Epithelial cell of prostate (primary cell): ENCODE measurements at places on chromosomes 5 and 9.

- no peak for DNase-seq
Observed at GRCh38 chr5:175215906-175216305, 228.1 kb downstream of the DRD1 start.

- no peak for DNase-seq
Observed at GRCh38 chr5:107533910-107534876, 136.5 kb downstream of the EFNA5 start.

GRCh38 chr5:174617285-174617684 lies 107.1 kb upstream of the MSX2 start:
- no peak for DNase-seq

- DNase-seq = peak; percentile 68
Observed at GRCh38 chr9:127968042-127968441, 12.7 kb downstream of the EEIG1 start.

GRCh38 chr5:45376417-45376816 lies 319.8 kb downstream of the HCN1 start:
- DNase-seq = no peak

GRCh38 chr9:89746385-89747116 lies 141.7 kb downstream of the GADD45G start:
- no peak for DNase-seq

- no peak for DNase-seq
Observed at GRCh38 chr5:140322751-140323731, 20.1 kb upstream of the PFDN1 start.

GRCh38 chr9:133146746-133147411 lies 16.8 kb downstream of the GBGT1 start:
- no peak for DNase-seq

- DNase-seq = no peak
Observed at GRCh38 chr9:14451949-14452348, 138.0 kb upstream of the NFIB start.

DNA sequence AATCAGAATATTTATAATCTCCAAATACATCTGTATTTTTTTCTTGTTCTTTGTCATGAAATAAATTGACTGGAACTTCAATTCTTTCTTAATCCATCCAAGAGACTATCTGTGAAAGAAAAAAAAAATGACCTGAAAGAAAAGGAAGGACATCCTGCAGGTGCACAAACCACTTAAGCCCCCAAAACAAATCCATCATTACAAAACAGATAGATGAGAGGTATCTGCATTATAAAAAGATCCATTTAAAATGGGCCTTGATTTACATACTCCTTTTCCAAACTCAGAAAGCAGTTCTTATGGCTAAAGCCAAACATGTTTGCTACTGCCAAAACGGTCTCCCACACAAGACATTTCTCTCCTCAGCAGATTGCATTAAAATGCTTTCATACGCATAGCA lies 85.5 kb downstream of the ELAVL2 start:
- no peak for DNase-seq

GRCh38 chr5:54159893-54160195 lies 150.5 kb downstream of the ARL15 start:
- no peak for DNase-seq

GRCh38 chr5:138654281-138654867 lies 79.2 kb upstream of the HSPA9 start:
- DNase-seq = no peak

DNA sequence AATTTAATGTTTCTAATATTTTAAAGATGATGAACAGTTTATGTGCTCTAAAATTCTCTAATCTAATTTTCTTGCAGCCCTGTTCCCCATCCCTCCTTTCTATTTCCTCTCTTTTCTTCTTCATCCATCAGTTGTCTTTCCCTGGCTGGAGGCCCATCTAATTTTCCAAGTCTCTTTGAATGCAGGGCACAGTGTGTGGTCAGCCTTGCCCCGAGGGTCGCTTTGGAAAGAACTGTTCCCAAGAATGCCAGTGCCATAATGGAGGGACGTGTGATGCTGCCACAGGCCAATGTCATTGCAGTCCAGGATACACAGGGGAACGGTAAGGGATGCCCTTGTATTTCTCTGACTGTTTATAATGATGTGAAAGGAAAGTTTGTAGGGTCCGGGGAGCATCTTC lies 111.8 kb downstream of the MEGF10 start:
- DNase-seq = no peak

DNA sequence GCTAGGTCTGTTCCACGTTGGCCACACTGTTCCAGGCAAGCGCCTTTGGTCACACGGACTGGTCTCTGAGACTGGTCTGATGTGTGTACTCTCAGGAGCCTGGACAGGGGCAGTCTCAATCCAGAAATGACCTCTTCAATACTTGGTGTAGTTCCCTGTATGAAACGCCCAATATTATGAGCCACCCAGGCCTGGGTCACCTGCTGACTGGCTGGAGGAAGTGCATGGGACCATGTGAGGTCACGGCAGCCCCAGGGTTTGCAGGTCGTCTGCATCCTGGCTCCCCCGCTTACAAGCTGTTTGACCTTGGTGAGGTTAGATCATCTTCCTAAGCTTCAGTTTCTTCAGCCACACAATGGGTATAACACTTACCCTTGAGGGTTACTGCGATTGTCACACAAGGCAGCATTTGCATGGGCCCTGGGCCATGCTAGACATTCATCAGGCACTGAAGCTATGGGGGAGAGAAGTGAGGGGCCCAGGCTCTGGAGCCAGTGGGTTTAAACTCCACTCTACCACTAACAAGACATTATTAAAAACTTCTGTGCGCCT lies 5.2 kb upstream of the GRHPR start:
- no peak for DNase-seq

DNA sequence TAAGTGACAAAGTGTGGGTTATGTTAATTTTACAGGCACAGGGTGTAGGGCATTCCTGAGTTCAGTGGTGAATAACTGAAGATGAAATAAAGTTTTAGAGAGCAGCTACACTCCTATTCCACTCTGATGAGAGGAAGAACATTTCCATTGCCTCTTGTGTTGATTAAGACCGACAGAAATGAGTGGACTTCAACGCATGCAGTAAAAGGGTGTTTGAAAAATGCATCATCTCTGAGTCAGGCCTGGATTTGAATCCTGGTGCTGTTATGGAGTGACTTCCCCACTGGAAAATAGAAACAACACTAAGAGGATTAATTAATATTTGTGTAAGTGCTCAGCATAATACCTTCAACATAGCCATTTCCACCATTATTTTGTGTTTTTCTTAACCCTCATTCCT lies 86.3 kb downstream of the PRR16 start:
- DNase-seq = no peak

- no peak for DNase-seq
Observed at GRCh38 chr9:16309469-16310271, 560.8 kb downstream of the BNC2 start.

DNA sequence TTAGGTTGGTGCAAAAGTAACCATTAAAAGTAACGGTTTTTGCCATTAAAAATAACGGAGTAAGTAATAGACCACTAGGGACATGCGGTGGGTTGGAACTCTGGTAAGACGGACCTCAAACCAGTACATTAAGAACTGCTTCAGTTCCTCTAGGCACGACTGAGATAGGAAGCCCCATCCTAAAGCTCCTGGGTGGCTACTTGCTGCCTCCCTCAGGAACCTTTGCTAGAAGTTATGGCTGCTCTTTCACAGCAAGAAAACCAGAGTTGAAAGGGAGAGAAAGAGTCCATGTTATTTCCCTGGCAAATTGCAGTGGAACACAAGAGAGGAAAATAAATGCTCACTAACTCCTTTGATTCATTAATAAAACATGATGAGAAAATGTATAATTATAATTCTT lies 47.6 kb downstream of the MCTP1 start:
- no peak for DNase-seq

DNA sequence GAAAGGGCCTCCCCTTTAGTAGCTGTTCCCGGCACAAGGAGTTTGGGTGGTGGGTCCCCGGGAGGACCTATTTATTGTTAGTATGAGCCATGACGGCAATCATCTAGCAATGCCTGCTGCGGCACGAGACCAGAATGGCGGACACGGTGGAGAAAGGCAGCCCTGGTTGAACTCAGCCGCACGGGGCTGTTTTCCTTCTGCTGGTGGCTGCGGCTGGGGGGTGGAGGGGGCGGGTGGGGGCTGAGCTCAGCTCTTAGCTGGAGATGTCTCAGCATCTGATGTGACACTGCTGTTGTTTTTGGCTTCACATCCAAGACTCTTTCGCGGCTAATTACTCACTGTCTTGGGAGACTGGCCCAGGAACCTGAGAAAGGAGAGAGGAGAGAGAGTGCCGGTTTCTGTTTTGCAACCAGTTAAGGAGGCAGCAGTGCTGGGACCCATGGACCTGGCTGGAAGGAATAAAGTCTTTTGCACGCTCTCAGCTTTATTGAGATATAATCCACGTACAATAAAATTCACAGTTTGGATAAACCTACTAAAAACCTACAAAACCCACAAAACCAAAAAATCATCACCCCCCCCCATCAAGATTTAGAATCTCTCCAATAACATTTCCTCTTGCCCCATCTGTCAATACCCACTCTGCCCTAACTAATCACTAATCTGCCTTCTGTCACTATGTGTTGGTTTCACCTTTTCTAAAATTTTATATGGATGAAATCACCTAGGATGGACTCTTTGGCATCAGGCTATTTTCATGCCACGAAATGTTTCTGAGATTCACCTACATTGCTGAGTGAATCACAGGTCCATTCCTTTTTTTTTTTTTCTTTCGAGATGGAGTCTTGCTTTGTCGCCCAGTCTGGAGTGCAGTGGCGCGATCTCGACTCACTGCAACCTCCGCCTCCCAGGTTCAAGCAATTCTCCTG lies 81.8 kb upstream of the NEURL1B start:
- peak; percentile 94 for DNase-seq

DNA sequence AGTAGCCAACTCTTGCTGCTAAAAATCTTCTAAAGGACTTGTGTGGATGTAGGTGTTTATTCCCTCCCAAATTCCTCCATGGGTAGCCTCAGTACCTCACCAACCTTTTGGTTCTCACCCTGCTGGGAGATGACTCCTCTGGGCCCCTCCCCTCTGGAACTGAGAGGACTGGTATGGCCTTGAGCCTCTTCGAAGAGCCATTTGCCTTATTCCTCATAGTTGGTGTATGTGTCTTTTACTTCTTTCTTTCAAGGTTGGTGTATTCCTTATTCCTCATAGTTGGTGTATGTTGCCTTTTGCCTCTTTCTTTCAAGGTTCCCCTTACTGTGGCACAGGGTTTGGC lies 48.3 kb downstream of the GNAQ start:
- DNase-seq = no peak

DNA sequence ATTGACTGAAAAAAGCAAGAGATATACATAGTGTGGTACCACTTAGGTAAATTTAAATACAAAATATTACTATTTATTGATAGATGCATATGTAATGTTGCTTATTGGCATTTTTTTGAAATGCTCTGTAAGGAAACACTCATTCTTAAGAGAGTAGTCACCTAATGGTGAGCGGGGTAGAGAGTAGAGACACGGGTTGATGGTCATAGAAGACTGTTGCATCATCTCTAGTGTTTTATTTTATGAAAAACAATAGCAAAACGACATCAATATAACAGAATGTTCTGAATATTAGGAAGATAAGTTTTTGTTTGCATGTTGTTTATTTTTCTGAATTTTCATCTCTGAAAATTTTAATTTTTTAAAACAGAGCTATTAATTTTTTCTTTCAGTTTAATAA lies 4.0 kb downstream of the SRP19 start:
- DNase-seq = no peak

DNA sequence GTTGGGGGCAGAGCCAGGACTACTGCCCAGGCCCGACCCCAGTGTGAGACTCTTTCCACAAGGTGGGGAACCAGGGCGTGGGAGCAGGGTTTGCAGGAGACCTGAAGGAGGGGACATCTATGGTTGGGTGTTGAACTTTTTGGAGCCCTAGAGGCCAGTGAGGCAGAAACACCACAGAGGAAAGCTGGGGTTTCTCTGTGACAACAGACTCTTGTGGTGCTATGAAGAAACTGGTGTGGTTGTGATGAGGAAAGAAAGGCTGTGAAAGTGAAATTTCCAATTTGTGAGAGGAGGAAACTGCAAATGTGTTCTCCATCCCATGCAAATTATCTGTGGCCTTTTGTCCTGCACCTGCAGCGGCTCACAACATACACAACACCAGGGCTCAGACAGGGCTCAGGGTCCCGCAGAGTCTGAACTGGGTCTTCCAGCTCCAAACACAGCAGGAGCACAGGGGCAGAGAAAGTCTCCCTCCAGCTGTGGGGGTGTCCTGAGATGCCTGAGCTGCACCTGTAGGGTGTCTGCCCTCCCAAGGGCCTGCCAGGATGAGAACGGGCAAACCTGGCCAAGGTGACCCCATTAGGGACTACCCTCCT lies 51.4 kb upstream of the GRHPR start:
- DNase-seq = no peak

DNA sequence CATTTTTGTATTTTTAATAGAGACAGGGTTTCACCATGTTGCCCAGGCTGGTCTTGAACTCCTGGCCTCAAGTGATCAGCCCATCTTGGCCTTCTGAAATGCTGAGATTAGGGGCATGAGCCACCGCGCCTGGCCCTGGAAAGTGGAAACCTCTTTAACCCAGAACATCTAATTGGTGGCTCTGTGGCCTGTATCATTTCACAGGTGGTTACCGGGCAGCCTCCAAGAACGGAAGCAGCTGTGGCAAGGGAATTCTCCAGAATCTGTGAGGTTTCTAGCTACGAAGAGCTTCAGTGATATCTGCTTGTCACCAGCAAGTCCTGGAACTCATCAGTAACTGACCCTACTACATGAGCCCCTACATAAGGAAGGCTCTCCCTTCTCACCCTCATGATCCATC lies 194.9 kb downstream of the DCP2 start:
- no peak for DNase-seq

- no peak for DNase-seq
Observed at GRCh38 chr5:144131261-144131660, 39.2 kb downstream of the YIPF5 start.

DNA sequence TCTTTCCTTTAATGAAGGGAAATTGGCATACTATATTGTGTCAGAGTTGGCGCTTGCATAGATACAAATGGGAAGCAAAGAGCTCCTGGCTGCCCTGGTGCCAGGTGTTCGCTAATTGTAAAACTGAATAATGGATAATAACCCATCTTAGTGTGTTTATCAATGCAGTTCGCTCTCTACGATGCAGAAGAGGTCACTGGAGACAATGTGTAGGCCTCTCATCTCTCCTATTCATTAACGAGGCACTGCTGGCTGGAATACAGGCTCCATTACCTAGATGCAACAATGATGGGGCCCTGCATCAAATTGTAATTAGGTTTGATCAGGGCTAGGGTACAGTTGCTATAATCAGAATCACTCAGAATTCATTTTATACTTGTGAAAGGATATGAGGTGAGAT lies 171.0 kb downstream of the RMI1 start:
- no peak for DNase-seq

GRCh38 chr9:21060919-21061561 lies 16.7 kb downstream of the IFNB1 start:
- no peak for DNase-seq
